Tibial nerve (tissue), 4 donors: ENCODE measurements at places on chromosomes 13 and 19. TPM values are rescaled to one million over a fixed set of nuclear protein-coding genes. Genes with fewer than 3 reads are reported as not detected.

- no peak for DNase-seq
- no peak overlapping the region for H3K27ac ChIP-seq
- no peak overlapping the region for H3K4me3 ChIP-seq
- H3K36me3 ChIP-seq, result no peaks in the 10 kb centered on the region
Observed at GRCh38 chr19:50794074-50794875, 4.1 kb downstream of the ACP4 start.

Gene LSR
- 9.2 TPM for total RNA-seq

Gene ZNF471
- total RNA-seq, result 11.2 TPM

GRCh38 chr13:51626749-51627148 is 42.5 kb downstream of the WDFY2 start:
- H3K27ac ChIP-seq, result no peak overlapping the region
- H3K27me3 ChIP-seq, result no peaks in the 10 kb centered on the region
- H3K4me3 ChIP-seq, result no peak overlapping the region
- DNase-seq, result no peak
- H3K36me3 ChIP-seq, result no peaks in the 10 kb centered on the region

DNA sequence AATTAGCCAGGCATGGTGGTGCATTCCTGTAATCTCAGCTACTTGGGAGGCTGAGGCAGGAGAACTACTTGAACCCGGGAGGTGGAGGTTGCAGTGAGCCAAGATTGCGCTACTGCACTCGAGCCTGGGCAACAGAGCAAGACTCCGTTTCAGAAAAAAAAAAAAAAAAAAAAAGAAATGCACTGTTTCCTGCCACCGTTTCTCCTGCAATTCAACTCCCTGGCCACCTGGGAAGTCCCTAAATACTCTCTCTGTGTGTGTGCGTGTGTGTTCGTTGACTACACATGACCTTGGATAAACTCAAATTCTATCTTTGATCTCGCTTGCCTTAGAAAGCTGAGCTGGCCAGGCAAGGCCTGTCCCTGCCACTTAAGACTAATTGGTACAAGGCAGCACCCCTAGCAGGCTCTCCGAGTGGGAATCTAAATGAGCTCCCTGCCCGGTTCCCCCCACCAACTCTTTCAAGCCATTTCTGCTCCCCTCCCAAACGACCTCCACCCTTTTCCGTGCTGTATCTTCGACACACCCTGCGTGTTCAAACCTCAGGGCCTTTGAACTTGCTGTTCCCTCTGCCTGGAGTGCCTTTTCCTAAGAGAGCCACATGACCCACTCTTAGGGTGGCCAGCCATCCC is 5.2 kb upstream of the BCAT2 start:
- no peaks in the 10 kb centered on the region for H3K36me3 ChIP-seq
- no peak for DNase-seq
- no peaks in the 10 kb centered on the region for H3K27me3 ChIP-seq
- no peaks in the 10 kb centered on the region for H3K4me1 ChIP-seq
- no peak overlapping the region for H3K27ac ChIP-seq

- no peaks in the 10 kb centered on the region for H3K27me3 ChIP-seq
- H3K27ac ChIP-seq, result no peak overlapping the region
- no peaks in the 10 kb centered on the region for H3K4me1 ChIP-seq
- H3K36me3 ChIP-seq, result no peaks in the 10 kb centered on the region
Observed at GRCh38 chr19:29889702-29890101, 52.3 kb upstream of the URI1 start.

Gene SERP2
- 20.5 TPM for total RNA-seq

Gene BRCA2
- 0.63 TPM for total RNA-seq

DNA sequence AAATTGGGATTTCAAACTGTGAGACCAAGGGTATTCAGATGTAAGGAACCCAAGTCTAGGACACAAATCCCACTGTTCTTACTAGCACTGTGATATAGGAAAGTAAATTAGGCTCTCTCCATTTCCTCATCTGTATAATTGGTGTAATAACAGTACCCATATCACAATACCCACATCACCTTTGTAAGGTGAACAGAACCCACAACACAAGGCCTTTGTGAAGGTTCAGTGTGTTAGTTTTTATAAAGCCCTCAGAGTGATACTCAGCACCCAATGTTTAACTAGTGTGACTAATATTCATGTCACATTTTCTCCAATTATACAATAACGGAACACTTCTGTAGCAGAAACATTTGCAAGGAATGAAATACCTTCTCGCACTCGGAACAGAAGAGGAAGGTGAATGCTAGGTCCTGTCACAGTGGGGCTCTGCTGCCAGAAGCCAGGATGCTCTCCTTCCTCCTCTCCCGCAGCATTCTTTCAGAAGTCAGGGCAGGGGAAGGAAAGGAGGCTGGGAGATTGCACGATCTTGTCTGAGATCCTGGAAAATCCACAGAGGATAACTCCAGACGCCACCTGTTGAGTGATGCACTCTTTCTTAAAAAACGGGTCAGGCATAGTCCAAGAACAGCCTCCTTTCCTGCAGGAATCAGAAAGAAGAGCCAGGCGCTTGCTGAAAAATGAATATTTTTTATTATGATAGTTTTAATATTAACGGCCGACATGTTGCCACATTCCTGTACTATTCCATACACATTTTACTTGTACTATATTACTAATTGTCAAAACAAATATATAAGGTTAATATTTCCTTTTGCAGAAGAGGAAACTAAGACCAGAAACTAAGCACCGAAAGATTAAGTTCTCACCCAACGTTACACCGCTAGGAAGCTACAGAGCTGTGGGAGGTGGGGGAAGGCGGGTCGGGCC is 762 bp downstream of the ZNF45 start:
- no peaks in the 10 kb centered on the region for H3K27me3 ChIP-seq
- H3K27ac ChIP-seq, result peak overlapping the region; percentile 79
- H3K4me3 ChIP-seq, result peak overlapping the region; percentile 60
- no peak for DNase-seq

Gene GTF2F2
- 21.6 TPM for total RNA-seq

GRCh38 chr19:19461306-19461670 is 54.1 kb downstream of the TSSK6 start:
- H3K27me3 ChIP-seq, result no peaks in the 10 kb centered on the region
- no peaks in the 10 kb centered on the region for H3K36me3 ChIP-seq
- no peaks in the 10 kb centered on the region for H3K4me1 ChIP-seq
- H3K27ac ChIP-seq, result peak overlapping the region; percentile 24
- DNase-seq, result no peak

Gene CCL25
- total RNA-seq, result not detected

Gene PTGER1
- total RNA-seq, result 5.9 TPM

DNA sequence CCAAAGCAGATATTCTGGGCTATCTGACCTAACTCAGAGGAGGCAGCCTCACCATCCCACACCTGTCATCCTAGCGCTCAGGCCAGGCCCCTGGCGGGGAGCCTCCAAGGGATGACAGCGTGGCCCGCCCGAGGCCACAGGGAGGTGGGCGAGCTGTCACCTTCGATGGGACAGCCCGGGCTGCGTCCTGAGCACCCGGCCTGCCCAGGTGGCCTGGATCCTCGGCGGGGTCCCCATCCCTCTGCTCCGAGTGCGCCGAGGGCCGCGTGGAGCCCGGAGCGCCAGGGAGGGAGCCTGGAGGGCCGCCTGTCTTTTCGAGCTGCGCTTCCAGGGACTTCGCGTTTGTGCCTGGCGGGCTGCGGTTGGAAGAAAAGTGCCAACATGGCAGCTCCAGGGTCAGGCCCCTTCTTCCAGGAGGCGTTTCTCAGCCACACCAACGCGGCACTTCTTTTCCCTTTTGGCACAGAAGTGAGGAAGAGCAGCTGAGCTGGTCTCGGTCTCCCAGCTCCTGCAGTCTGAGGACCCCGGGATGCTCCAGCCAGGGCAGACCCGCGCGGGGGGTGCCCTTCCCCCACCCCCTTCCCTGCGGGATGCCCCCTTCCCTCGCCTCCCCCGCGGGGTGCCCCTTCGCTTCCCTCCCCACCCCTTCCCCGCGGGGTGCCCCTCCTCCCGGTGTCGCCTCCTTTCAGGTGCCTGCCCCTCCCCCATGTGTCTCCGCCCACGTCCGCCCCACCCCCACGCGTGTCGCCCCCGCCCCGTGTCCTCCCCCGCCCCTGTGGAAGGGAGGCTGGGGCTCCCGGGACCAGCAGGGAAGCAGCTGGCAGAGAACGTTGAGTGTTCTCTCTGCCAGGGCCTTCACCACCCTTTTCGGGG is 42.3 kb downstream of the GJA3 start:
- peak; percentile 10 for DNase-seq
- no peaks in the 10 kb centered on the region for H3K4me1 ChIP-seq
- H3K27me3 ChIP-seq, result no peaks in the 10 kb centered on the region
- H3K4me3 ChIP-seq, result peak overlapping the region; percentile 65
- no peaks in the 10 kb centered on the region for H3K36me3 ChIP-seq
- peak overlapping the region; percentile 80 for H3K27ac ChIP-seq

Gene CNN1
- total RNA-seq, result 21.3 TPM

DNA sequence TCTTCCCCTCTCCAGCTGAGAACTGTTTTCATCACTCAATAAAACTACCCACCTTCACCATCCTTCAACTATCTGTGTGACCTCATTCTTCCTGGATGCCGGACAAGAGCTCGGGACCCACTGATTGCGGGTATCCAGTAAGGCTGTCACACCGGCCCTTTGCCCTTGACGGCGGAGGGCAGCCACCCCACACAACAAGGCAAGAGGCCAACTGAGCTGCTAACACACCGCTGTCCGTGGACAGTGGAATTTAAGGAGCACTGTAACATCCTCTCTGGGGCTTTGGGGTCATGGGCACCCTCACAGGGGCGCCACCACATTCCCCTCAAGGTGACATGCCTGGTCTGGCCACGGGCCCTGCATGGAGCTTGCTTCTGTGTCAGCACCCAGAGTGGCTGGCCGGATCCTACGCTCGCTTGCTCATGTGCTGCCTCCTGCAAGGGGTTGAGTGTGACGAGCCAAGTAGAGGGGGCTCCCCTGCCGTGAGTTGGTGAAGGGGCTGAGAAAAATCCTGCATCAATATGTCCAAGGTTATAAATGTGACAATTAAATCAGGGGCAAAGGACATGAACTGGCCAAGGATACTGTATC is 31.4 kb downstream of the LHFPL6 start:
- no peak overlapping the region for H3K4me3 ChIP-seq
- peaks cover 1% of the 10 kb centered on the region for H3K4me1 ChIP-seq
- no peaks in the 10 kb centered on the region for H3K27me3 ChIP-seq
- H3K36me3 ChIP-seq, result no peaks in the 10 kb centered on the region
- no peak for DNase-seq
- no peak overlapping the region for H3K27ac ChIP-seq

Gene DMKN
- total RNA-seq, result 30.9 TPM

DNA sequence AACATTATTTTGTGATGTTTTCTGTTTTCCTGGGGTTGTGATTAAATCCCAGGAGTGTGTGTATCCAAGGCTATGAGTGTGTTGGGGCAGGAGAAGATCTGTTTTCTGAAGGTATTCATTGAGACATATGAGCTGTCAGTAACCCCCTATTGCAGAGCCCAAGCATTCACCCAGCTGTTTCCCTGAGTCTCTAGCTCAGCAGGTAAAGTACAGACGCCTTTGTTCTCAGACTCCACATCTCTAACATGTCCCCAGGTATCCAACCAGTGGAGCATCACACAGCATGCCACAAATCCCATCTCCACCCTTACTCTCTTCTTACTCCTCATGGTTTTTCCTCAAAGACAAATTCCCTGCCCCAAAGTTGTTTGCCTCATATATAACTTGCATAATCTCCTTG is 213.6 kb downstream of the PCDH20 start:
- H3K27me3 ChIP-seq, result no peaks in the 10 kb centered on the region
- no peak overlapping the region for H3K27ac ChIP-seq
- no peaks in the 10 kb centered on the region for H3K36me3 ChIP-seq
- H3K4me1 ChIP-seq, result no peaks in the 10 kb centered on the region
- DNase-seq, result no peak
- no peak overlapping the region for H3K4me3 ChIP-seq

GRCh38 chr13:46756977-46757376 is 40.0 kb downstream of the ESD start:
- H3K4me1 ChIP-seq, result peaks cover 9% of the 10 kb centered on the region
- no peak for DNase-seq
- no peak overlapping the region for H3K27ac ChIP-seq
- no peak overlapping the region for H3K4me3 ChIP-seq

DNA sequence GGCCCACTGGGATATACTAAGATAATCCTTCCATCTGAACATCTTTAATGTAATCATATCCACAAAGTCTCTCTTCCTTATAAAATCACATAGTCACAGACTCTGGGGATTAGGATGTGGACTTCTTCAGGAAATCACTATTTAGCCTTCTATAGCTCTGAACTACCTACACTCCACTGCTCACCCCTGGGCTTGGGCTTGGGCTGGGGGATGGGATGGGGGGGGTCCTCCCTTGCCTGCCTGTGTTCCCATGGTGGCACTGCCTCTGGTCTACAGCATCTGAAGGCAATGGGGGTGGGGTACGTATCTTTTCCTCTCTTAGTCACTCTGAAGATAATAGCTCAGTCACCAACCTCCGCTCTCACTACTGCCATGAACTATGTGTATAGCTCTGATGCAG is 67.8 kb upstream of the SERTM1 start:
- no peaks in the 10 kb centered on the region for H3K4me1 ChIP-seq
- H3K4me3 ChIP-seq, result no peak overlapping the region
- H3K27ac ChIP-seq, result no peak overlapping the region
- H3K36me3 ChIP-seq, result no peaks in the 10 kb centered on the region
- DNase-seq, result no peak
- no peaks in the 10 kb centered on the region for H3K27me3 ChIP-seq

- H3K27me3 ChIP-seq, result no peaks in the 10 kb centered on the region
- H3K36me3 ChIP-seq, result peaks cover 12% of the 10 kb centered on the region
- no peak overlapping the region for H3K4me3 ChIP-seq
- H3K4me1 ChIP-seq, result no peaks in the 10 kb centered on the region
Observed at GRCh38 chr13:32164622-32165268, 133.2 kb downstream of the FRY start.

GRCh38 chr13:87999788-88000187 is 328.6 kb downstream of the SLITRK5 start:
- H3K4me3 ChIP-seq, result no peak overlapping the region
- DNase-seq, result no peak
- no peaks in the 10 kb centered on the region for H3K36me3 ChIP-seq
- H3K27me3 ChIP-seq, result no peaks in the 10 kb centered on the region
- H3K27ac ChIP-seq, result no peak overlapping the region

Gene CPAMD8
- total RNA-seq, result 26.3 TPM

DNA sequence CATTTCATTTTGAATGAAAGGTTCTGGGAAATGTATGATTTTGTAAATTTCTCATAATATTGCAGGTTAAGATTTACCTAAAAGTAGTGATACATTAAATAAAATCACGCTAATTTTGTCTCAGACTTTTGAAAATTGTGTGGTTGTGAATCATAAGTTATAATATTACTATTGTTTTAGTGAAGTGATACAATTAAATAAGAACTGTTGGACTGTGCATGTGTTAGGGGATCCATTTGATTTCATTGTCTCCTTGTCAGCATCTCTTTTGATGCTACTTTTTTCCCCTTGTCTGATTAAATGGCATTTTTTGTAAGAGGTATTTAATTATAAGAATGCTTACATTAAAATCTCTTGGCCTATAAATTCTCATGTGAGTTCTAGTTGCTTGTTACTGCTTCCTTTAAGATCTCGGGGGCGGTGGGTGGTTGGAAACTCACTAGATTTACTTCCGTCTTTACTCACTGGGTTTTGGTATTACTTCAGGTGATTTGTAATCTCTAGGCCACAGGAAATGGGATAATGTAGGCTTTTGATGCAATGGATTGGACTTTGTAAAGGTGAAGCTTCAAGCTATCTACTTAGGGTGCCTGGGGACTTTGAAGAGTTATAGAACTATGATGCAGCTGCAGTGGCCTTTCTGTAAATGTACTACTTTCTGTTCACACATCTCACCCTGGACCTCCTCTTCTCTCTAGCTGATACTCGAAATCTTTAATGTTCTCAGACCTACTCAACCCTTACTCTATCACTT is 66.5 kb downstream of the PAN3 start:
- H3K27me3 ChIP-seq, result no peaks in the 10 kb centered on the region
- peaks cover 19% of the 10 kb centered on the region for H3K36me3 ChIP-seq
- DNase-seq, result no peak
- no peak overlapping the region for H3K4me3 ChIP-seq
